ENCODE measurements at places on chromosomes 11 and 22.

DNA sequence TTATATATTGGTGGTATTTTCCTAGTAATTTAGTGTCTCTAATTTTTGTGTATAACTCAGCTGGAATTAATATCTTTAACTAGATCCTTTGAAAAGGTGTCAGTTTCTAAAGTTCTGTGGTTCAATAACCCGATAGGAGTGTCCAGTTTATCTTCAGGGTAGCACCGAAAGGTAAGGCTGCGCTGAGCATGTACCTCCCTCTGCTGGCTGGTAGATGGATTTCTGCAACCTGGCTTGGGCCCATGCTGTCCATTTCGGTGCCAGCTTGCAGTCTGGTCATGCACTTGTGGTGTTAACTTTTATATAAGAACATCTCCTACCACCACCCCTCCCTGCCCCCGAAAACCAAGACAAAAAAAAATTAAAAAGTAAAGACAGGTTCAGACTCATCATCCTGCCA lies 24.7 kb downstream of the EXT2 start:
- DNase-seq, result no peak

- DNase-seq, result no peak
Measured at GRCh38 chr11:8219257-8220021, 44.2 kb downstream of the LMO1 start.

DNA sequence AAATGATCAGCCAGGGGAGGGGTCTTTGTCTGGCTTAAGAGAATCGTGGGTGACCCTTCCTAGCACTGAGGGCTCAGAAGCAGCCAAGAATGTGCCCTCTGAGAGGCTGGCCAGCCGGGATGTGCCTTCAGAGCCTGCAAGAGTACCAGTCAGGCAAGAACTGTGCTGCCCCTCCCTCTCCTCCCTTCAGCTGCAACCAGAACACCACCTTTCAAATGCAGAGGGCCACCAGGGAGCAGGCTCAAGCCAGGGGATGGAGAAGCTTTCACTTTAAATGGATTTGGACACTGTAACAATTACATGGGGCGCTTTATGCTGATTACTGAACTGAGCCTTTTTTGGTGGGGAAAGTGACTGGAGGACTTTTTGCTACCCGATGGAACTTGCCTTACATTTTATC lies 44.9 kb upstream of the TENM4 start:
- DNase-seq, result no peak

GRCh38 chr11:95616256-95616804 lies 173.3 kb downstream of the FAM76B start:
- no peak for DNase-seq

- DNase-seq, result no peak
Measured at GRCh38 chr11:103016031-103016430, 60.5 kb upstream of the MMP13 start.

GRCh38 chr11:73265278-73265810 lies 6.8 kb upstream of the P2RY6 start:
- no peak for DNase-seq

GRCh38 chr11:126219547-126219946 lies 8.0 kb downstream of the FAM118B start:
- no peak for DNase-seq

DNA sequence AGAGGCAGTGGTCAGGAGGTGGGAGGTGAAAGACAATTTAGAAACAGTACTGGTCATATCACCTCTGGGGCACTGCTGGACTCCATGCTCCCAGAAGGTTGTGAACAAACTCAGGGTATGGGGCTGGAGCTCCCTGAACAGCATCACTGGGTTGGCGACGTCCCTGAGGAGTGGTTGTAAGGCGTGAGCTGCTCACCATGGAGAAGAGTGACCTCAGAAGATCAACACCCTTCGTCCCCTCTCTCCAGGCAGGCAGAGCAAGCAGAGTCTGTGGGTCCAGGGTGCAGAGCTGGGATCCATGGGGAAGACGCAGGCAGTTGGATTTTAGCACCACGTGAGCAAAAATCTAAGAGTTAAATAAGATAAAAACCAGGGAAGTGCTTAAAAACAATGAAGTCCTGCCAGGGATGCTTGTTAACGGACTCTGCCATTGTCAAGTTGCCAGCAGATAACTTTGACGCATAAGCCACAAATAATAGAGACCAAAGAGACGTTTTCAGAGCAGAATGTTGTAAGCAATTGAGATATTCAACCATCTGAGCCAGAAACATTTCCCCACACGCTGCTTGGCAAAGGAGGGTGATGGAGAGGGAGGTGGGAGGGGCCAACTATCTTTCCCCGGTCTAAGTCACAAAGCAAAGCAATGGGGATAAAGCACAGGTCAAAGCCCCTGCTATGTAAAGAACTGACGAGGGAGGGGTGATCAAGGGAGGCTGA lies 13.6 kb downstream of the PNPLA5 start:
- DNase-seq, result peak; percentile 70

- no peak for DNase-seq
Measured at GRCh38 chr11:65899356-65900124, 648 bp downstream of the FOSL1 start.

DNA sequence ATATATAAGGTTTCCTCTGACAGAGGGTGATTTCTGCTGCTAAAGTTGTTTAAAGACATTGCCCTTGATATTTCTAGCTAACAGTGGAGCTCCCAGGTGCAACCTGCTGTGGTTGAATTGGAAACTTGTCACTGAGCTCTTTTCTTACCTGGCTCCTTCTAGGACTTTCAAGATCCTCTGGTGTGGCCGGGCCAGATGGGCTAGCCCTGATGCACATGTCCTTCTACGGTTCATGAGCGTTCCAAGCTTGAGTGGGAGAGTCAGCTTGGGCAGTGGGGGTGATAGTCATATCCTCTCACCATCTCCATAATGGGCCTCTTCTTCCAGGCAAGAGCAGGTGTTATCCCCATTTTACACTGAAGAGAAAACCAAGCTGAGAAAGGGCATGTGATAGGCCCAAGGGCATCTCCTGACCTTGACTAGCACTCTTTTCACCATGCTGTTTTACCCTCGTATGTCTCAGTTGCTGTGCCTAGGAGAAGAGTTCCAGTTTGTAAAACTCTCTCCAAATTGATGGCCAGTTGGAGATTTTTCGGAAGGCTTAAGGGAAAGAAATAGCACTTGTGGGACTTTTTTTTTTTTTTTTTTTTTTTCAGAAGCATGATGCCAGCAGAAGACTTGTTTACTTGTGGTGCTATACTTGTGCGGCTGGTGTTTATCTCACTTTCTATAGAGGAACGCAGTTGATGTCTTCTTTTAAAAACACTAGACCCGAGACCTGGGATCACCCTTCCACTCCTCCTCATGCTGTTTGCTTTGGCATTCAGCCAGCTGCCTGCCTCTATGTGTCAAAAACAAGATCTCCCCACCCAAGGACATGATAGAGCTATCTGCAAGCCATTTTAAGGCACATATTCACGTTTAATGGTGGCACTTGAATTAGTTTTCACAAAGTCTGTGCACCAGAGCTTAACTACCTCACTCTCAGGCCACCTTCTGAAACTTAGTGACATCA lies 32.6 kb downstream of the TEAD1 start:
- DNase-seq, result no peak

DNA sequence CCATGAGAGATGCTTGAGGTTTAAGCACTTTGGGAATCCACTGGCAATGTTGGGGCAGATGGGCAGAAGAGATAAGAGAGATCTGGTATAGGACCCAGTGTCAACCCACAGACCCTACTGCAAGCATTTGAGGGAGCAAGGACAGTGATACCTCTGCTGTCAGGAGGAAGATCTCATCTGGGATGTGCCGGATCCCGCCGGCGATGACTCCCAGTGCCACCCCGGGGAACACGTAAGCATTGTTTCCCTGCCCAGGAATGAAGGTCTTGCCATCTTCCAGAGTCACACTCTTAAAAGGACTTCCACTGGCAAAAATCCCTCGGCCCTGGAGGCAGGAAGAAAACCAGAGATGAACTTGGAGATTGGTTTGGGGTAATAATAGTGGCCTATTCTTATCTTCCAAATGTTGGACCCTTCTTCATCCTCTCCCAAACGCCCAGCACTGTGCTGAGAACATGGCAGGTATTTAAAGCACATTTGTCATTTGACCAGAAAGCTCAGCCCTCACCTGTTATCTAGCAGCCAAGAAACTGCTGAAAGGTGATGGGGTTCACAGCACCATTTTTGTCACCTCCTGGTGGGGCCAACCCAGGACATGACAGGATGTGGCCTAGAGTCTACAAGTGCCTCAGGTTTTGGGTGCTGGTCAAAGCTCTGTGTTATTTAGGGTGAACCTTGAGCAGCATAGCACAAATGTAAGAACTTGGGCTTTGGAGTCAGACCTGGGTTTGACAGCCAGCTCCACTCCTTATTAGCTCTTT lies 71.7 kb downstream of the CCDC81 start:
- no peak for DNase-seq

- DNase-seq, result no peak
Measured at GRCh38 chr11:61173456-61173855, 12.2 kb upstream of the VPS37C start.

DNA sequence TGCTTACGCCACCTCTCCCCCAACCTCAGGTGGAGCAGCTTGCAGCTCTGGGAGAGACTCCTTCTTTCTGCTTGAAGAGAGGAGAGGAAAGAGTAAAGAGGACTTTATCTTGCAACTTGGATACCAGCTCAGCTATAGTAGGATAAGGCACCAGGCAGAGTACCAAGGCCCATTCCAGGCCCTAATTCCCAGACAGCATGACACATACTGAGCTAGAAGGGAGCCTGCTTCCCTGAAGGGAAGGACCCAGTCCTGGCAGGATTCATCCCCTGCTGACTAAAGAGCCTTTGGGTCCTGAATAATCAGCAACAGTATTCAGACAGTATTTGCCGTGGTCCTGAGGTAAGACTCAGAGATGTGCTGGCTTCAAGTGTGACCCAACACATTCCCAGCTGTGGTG lies 41.4 kb downstream of the PPME1 start:
- no peak for DNase-seq
